ENCODE measurements at places on chromosomes 1 and 21.

- no peak for DNase-seq
Observed at GRCh38 chr1:75234562-75234961, 100.4 kb downstream of the LHX8 start.

DNA sequence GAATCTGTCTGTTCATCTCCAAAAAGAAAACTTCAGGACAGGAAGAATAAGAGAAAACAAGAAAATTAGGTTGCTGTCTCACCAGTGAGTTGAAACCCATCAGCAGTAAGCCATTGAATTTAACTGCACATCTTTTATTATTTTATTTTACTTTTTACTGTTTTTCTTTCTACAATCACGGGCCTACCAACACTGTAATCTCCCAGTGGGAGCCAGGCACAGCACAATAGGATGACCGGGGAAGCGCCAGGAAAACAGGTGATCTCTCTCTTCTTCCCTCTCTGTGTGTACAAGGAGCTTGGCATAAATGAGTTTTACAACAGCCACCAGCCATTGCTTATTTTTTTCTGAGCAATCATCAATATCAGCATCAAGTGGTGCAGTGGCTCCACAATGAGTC, 113.1 kb upstream of the ESRRG start:
- no peak for DNase-seq

DNA sequence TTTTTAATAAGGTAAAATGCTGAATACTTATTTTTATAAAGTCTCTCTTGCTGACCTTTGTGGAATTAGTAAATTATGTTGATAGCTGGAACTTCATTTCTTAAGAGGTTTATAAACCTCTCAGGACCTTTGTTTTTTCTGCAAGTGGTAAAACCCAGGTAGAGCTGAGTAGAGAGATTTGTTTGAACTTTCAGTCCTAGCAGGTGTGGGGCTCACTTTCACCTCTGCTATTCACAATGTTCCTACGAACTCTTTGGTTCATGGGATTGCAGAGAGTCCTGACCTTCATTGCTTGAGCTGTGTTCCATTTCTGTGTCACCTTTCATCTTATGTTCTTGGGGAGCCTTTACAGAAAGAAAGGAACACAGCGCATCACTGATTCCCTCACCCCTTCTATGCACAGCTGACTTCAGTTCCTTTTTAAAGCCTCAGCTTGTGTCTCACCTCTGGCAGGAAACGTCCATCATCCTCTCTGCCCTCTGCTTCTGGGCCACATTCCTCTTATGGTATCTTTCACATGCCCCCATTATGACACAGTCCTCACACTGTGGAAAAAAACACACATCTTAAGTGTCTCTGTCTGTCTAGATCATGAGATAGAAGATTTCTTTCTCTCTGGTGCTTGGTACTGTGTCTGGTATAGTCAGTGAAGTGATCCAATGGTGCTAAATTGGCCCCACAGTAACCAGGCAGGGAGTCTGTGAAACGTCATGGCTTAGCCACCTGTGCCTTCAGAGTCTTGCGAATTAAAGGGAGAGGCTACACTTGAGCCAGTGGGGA, 262.5 kb upstream of the B3GALT2 start:
- DNase-seq, result no peak

DNA sequence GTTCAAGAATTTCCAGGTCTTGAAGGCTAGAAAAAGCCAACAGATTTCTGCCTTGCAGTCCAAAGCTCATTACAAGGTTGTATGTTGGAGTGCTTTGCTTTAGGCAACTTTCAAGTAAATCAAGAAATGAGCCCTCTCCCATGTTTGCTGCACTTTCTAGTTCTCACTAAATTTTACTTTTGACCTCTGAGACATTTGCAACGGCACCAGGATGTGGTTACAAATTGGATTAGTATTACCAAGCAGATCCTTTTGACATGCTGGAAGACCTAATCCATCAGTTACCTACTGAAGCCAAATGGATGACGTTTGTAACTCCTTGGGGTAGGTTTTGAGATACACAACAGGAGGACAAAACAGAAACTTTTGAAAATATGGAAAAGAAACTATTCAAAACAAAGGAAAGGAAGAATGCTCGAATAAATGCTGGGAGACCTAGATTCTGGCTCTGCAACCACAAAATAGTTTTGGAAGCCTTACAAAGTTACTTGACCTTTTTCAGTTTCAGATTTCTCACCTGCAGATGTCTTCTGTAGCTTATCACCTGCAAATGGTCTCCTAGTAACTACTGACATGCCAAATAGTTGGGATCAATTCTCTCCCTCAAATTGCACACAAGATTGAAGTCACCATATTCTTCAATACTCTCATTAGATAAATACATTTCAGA, 251.7 kb upstream of the ADGRL2 start:
- DNase-seq, result no peak

- no peak for DNase-seq
Observed at GRCh38 chr1:227765261-227766014, 30.2 kb downstream of the SNAP47 start.

- DNase-seq, result no peak
Observed at GRCh38 chr1:212284332-212284743, 872 bp upstream of the PPP2R5A start.

DNA sequence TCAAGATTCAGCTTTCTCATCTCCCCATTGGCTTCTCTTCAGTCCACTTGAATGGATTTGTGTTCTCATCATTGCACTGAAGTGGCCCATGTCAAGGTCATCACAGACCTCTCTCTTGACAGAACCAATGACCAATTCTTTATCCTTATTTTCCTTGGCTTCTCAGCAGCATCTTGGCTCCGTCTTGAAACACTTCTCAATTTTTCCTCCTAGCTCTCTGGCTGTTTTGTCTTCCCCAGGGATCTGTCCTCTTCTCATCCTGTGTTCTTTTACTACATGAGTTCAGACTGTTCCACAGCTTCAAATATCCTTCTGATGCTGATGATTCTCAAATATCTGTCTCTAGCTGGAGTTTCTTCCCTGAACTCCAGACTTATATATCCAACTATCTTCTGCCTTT, 78.6 kb downstream of the COLGALT2 start:
- DNase-seq, result no peak

DNA sequence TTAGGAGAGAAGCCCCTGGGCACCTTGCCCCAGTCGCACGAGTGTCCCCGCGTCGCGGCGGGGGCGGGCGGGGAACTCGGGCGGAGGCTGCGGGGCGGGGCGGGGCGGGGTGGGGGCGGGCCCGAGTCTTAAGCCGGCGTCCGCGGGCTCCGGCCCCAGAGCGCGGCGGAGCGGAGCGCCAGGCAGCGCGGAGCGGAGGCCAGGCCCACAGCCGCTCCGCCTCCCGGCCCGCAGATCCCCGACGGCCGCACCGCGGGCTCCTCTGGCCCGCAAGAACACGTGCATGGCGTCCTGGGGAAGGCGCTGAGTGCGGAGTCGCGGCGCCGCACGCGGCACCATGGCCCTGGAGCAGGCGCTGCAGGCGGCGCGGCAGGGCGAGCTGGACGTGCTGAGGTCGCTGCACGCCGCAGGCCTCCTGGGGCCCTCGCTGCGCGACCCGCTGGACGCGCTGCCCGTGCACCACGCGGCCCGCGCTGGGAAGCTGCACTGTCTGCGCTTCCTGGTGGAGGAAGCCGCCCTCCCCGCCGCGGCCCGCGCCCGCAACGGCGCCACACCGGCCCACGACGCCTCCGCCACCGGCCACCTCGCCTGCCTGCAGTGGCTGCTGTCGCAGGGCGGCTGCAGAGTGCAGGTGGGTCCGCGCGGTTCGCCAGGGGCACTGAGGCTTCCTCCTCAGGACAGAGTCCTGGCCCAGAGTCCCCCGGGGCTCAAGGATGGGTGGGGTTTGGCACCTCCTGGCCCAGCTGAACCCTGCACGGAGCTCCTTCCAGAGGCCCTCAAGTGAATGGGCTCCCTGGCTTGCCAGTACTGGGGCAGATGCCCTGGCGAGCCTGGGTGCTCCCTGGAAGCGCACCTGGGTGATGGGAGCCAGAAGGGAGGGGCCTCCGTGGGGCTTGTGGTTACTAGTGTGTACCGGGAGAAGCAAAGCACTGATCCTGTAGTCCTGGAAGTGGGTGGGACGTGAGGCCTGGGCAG, at the start of gene ESPN:
Gene ESPN (plus strand): TSS at position 158 of the 975 bp plus-strand sequence. CDS start 180 bp downstream, at position 338.
- DNase-seq, result no peak

DNA sequence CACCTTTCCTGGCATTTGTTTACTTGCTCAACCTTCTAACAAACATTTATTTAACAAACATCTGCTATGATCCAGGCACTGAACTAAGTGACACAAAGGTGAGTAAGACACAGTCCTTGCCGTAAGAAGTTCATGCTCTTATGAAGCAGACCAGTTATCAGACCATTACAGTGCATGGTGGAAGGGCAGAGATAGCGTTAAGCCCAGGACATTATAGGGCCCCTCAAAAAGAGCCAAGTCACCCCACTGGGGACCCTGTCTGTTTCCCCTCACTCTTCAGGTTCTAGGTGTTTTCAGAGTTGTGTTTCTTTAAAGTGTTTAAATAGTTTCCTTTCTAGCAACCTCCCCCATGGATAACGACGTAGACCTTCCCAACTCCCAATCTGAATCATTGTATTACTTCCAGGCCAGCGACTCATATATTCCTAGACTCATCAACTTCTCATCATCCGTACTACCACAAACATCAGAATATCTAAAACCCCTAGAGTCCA, 39.3 kb downstream of the TCP10L start:
- DNase-seq, result no peak

DNA sequence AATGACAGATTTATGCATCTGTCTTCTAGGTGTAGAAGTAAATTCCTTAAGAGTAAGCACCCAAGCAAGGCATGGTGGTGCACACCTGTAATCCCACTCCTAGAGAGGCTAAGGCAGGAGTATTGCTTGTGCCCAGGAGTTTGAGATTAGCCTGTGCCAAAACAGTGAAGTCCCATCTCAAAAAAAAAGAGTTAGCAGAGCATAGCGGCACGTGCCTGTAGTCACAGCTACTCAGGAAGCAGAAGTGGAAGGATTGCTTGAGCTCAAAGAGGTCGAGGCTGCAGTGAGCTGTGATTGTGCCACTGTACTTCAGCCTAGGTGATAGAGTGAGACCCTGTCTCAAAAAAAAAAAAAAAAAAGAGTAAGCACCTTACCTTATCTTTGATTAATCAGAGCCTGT, 15.1 kb upstream of the TIPRL start:
- no peak for DNase-seq

- no peak for DNase-seq
Observed at GRCh38 chr1:26156285-26157038, 2.4 kb upstream of the FAM110D start.

GRCh38 chr1:17525996-17526686, 13.4 kb upstream of the ARHGEF10L start:
- no peak for DNase-seq

DNA sequence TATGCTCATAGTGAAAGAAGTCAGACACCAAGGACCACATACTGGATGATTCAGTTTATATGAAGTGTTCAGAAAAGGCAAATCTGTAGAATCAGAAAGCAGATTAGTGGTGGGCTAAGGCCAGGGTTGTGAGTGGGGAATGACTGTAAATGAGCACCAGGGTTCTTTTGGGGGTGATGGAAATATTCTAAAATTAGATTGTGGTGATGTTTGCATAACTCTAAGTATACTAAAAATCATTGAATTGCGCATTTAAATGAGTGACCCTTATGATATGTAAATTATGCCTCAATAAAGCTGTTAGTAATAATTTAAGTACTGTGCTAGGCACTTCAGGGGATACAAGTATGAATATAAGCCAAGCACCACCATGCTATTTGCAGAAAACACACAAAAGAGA, 256.3 kb downstream of the TPR start:
- no peak for DNase-seq

- DNase-seq, result no peak
Observed at GRCh38 chr1:218823291-218823900, 350.3 kb upstream of the LYPLAL1 start.

DNA sequence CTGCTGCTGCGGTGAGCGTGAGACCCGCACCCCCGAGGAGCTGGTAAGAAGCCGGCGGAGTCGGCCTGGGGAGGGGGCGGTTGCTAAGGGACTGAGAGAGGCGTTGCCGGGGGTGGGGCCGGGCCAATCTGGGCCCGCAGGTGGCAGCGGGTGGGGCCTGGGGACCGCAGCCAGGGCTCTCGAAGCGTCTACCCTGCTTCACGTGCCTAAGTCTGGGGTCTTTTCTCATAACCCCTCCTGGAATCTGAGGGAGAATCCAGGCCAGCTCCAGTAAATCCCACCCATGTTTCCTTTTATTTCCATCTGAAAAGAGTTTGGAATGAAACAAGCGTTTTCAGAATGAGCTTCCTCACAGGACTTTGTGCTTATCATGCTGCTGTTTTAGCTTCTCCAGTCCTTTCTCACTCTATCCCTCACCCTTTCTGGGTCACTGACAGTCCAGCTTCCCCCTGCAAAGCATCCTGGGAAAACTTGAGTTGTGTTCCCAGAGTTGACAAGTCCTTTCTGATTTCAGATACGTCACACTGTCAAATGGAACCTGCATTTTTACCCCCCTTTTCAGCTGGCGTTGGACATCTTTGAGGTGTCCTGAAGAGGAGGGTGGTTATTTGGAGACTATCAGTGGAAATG, 431 bp downstream of the CLCN6 start:
- no peak for DNase-seq

DNA sequence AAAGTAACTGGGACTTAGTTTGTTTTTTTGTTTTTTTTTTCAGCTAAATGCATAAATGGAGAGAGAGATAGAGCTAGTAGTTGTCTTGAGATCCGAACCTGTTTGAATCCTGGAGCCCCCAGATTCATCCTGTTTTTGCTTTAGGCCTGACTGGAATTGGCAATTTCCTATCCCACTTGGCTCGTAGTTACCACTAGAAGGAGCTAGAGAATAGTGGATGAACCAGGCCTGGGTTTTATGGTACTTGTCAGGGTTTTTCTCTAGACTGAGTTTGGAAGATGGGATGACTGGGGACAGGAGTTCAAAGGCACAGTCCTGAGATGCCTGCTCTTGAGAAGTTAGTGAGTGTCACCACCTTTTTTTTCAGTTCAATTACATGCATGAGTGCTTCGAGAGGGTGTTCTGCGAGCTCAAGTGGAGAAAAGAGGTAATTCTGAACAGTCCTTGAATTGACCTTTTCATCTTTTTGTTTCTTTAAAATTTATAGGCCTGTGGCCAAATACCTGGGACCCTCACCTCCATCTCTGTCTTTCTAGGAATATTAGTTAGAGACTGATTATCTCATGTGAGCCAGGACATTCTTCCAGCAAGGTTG, 23.4 kb downstream of the CELF3 start:
- DNase-seq, result no peak

DNA sequence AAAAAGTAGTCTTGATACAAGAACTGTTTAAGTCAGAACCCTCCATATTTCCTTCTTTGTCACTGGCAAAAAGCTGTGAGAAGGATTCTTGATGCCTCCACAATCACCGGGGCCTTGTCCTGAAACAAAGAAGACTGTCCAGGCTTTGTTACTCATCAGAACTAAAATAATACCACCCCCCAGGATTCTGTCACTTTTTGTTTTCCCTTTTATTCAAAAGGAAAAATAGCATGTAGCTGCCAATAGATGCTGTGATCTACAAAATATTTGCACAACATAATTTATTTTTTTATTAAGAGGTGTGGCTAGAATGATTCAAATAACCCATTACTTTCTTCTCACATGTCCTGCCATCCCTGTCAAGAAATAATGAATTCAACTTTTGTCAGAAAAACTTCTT, 173.7 kb downstream of the LYPLAL1 start:
- DNase-seq, result no peak

Data from stimulated activated CD8-positive, alpha-beta memory T cell treated with anti-CD3 and anti-CD28 coated beads, Interleukin-15, amount 100 ng/mL, for 4 hours (primary cell).